Caco-2 (cell line): ENCODE measurements at places on chromosomes 1 and 21. TPM values are rescaled to one million over a fixed set of nuclear protein-coding genes. Genes with fewer than 3 reads are reported as not detected.
A peak's percentile ranks its signal among the peaks of the same experiment; 100 is the strongest.

- no peaks in the 10 kb centered on the region for H3K4me1 ChIP-seq
- no peak overlapping the region for H3K27ac ChIP-seq
- no peak for DNase-seq
- no peaks in the 10 kb centered on the region for H3K27me3 ChIP-seq
- H3K36me3 ChIP-seq, result no peaks in the 10 kb centered on the region
- H3K4me3 ChIP-seq, result no peak overlapping the region
Measured at GRCh38 chr1:109502364-109502851, 7.1 kb downstream of the AMIGO1 start.

- H3K4me3 ChIP-seq, result no peak overlapping the region
- H3K27ac ChIP-seq, result no peak overlapping the region
- no peaks in the 10 kb centered on the region for H3K27me3 ChIP-seq
- no peaks in the 10 kb centered on the region for H3K4me1 ChIP-seq
Measured at GRCh38 chr1:97770376-97770775, 150.5 kb downstream of the DPYD start.

The FCGR1A gene
- not detected in 2 replicates for total RNA-seq

GRCh38 chr1:1782399-1783221, 4.3 kb upstream of the NADK start:
- DNase-seq, result no peak
- H3K4me3 ChIP-seq, result peak overlapping the region; percentile 16
- H3K4me1 ChIP-seq, result peaks cover 23% of the 10 kb centered on the region
- no peaks in the 10 kb centered on the region for H3K27me3 ChIP-seq
- peaks cover 2% of the 10 kb centered on the region; the same call in 1 of the 2 replicates for H3K36me3 ChIP-seq

The CYP2J2 gene
- 0.29 and 0.77 TPM in 2 replicates for total RNA-seq

DNA sequence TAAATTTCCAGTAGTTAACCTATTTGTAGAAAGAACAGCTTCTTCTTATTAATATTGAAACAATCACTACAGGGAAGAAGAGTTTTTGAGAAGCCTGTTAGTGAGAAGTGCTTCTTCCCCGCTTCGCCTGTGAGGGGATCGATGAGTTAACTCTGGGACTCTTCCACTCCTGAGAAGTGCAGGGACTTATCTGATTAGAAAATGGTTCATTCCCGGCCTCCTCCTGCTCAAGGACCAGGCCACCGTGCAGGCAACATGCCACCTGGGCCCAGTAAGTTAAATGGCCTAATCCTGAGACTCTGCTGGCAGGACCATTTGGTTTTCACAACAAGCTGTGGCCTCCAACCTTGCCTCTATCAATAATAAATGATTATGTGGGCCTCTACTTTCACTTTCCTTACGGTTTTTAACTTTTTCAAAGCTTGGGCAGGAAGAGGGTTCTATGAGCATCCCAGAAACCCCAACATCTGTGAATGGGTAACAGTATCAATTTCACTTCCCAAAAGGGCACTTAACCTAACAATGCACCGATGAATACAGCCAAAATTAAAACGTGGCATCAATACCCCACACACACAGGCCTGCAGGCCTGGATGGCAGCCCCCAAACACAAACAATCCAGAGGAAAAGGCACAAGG, 33.1 kb downstream of the SIPA1L2 start:
- H3K4me1 ChIP-seq, result peaks cover 8% of the 10 kb centered on the region; the same call in 1 of the 2 replicates
- no peak overlapping the region for H3K4me3 ChIP-seq
- H3K27me3 ChIP-seq, result no peaks in the 10 kb centered on the region

The CD1D gene
- total RNA-seq, result not detected in 2 replicates

GRCh38 chr1:160862203-160863060, at the start of gene CD244:
Gene CD244, minus strand, starts transcription at chr1:160862887. Its CDS starts 210 bp downstream, at chr1:160862677.
- H3K4me3 ChIP-seq, result no peak within 1 kb of the TSS
- no peaks in the 10 kb centered on the region for H3K27me3 ChIP-seq
- peak within 1 kb of the TSS; percentile 12 for H3K27ac ChIP-seq
- H3K36me3 ChIP-seq, result no peaks in the 10 kb centered on the region
- DNase-seq, result no peak
- peaks cover 34% of the 10 kb centered on the region for H3K4me1 ChIP-seq

The F13B gene
- 0.39 TPM in 1 of 2 replicates, not detected in the other for total RNA-seq

DNA sequence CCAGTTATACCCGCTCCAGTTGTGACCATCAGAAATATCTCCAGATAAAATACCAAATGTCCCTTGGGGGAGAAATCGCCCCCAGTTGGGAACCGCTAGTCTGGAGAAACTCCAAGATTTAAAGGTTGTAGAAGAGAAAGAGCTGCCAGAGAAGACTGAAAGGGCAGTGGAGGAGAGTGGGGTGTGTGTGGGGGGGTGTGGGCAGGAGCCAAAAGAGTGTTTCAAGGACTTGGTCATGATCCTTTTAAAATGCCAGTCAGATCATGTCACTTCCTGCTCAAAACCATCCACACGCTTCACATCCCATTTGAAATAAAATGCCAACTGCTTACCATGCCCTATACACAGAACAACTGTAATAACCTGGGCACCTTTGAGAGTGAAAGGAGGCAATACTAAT, 3.4 kb upstream of the HEYL start:
- peaks cover 11% of the 10 kb centered on the region for H3K4me1 ChIP-seq
- H3K4me3 ChIP-seq, result no peak overlapping the region
- H3K27me3 ChIP-seq, result no peaks in the 10 kb centered on the region
- no peak overlapping the region for H3K27ac ChIP-seq

GRCh38 chr1:24970399-24970753, 40.3 kb upstream of the RUNX3 start:
- no peak for DNase-seq
- H3K27ac ChIP-seq, result no peak overlapping the region
- no peaks in the 10 kb centered on the region for H3K4me1 ChIP-seq
- H3K4me3 ChIP-seq, result no peak overlapping the region
- no peaks in the 10 kb centered on the region for H3K36me3 ChIP-seq
- H3K27me3 ChIP-seq, result no peaks in the 10 kb centered on the region

The ACOT11 gene
- total RNA-seq, result 4.0 and 4.1 TPM in 2 replicates

DNA sequence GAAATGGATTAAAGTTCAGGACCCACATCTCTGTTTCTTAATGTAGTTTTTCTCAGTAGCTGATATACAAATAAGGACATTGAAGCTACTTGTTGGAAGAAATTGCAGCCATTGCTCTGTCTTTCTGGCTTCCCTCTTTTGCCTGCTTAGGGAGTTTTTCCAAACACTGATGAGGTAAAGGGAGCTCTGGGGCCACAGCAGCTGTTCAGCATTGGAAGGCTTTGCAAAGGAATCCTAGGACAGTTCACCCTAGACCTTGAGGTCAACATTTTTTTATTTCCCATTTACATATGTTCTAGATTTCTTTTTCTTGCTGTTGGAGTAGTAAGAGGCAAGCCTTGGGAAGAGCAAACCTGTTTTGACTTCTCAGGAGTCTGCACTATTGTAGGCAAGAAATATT, 126.9 kb upstream of the PLPPR5 start:
- H3K36me3 ChIP-seq, result no peaks in the 10 kb centered on the region
- H3K27ac ChIP-seq, result no peak overlapping the region
- no peaks in the 10 kb centered on the region for H3K4me1 ChIP-seq
- no peak overlapping the region for H3K4me3 ChIP-seq
- H3K27me3 ChIP-seq, result no peaks in the 10 kb centered on the region

DNA sequence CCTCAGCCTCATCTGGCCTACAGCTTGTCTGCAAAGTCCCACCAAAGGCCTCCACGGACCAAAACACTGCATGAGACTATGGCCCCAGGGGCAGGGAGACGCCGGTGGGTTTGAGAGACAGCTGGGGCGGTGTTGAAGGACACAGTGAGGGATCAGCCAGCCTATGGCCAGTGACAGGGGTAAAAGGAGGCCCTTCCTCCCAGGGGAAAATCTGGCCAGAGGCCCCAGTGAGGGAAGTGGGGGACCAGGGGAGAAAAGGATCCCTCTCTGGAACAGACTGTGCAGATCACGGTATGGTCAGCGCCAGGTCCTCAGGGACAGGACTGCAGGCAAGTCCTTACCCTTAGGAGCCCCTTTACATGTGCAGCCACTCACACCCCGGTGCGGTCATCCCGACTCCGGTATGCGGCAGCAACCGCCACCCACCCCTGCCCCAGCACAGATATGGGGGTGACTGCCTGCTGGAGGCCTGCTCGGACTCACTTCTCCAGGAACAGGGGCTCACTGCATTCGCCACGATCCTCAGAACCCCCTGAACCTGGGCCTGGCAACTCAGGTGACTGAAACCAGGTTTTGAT, 1.3 kb downstream of the CERS2 start:
- peaks cover 71% of the 10 kb centered on the region for H3K4me1 ChIP-seq
- DNase-seq, result peak; percentile 26
- H3K27ac ChIP-seq, result peak overlapping the region; percentile 91
- H3K36me3 ChIP-seq, result peaks cover 1% of the 10 kb centered on the region; the same call in 1 of the 2 replicates
- peak overlapping the region; percentile 96 for H3K4me3 ChIP-seq
- H3K27me3 ChIP-seq, result no peaks in the 10 kb centered on the region

GRCh38 chr1:234953655-234954405, 174.8 kb downstream of the TOMM20 start:
- no peak for DNase-seq
- H3K27me3 ChIP-seq, result no peaks in the 10 kb centered on the region
- H3K36me3 ChIP-seq, result no peaks in the 10 kb centered on the region
- H3K4me3 ChIP-seq, result no peak overlapping the region
- H3K4me1 ChIP-seq, result peaks cover 55% of the 10 kb centered on the region
- peak overlapping the region; percentile 99 for H3K27ac ChIP-seq

- no peaks in the 10 kb centered on the region for H3K4me1 ChIP-seq
- H3K27ac ChIP-seq, result no peak overlapping the region
- H3K27me3 ChIP-seq, result no peaks in the 10 kb centered on the region
- no peak for DNase-seq
- no peak overlapping the region for H3K4me3 ChIP-seq
- no peaks in the 10 kb centered on the region for H3K36me3 ChIP-seq
Measured at GRCh38 chr1:112237983-112238545, 157.9 kb upstream of the CTTNBP2NL start.

DNA sequence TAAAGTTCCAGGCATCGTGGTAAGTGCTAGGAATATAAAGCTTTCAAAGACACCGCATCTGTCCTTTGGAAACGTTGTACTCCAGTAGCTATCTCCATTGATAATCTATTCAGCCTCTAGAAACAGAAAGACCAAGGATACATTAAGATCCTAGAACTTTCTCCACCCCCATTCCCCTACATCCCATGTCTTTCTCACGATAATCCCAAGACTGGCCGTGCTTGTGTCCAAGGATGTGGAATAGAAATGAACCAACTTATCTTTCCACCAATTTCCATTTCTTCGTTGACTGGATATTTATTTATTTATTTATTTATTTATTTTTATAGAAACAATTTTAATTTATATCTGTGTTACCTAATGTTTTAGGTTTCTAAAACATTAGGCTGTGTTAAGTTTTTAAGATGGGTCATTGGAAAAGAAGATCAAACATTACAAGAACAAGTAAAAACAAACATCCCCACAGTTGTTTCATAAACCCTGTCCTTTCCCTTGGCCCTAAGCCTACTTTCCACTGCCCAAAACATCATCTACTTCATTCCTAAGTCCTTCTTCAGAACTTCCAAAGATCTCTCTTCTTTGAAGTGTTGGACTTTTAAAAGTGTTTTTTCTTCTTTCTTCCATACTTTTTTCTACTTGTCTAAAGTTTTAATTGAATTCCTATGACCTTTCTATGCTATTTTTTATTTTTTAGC, 39.7 kb downstream of the LRRC8C start:
- H3K4me3 ChIP-seq, result no peak overlapping the region
- H3K36me3 ChIP-seq, result no peaks in the 10 kb centered on the region
- H3K4me1 ChIP-seq, result no peaks in the 10 kb centered on the region
- no peaks in the 10 kb centered on the region for H3K27me3 ChIP-seq
- no peak overlapping the region for H3K27ac ChIP-seq
- DNase-seq, result no peak

DNA sequence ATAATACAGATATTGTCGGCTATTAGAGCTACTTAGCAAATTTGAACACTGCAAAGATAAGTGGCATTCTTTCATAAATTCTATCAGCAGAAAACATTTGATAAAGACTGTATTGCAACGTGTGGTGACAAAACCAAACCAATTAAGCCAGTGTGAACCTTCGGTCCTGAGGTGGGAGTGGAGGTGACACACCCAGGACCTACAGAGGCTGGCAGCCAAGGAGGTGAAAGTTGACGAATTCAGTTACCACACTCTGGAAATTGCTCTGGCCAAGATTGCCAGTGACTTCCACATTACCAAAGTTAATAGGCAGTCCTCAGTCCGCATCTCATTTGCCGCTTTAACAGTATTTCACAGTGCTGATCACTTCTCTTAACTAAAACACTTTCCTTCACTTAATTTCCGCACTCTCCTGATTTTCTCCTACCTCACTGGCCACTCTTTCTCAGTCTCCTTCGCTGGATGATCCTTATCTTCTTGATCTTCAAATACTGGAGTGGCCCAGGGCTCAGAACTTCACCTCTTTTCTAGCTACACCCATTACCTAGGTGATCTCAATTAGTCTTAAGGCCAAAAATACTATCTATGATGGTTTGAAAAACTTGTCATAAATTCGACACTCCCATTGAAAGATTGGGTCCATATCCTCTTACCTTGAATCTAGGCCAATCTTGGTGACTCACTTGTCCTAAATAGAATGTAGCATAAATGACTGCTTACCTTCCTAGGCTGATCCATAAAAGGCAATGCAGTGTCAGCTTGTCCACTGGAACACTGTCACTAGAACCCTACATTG, 5.1 kb upstream of the CDC42BPA start:
- no peaks in the 10 kb centered on the region for H3K36me3 ChIP-seq
- DNase-seq, result no peak
- no peak overlapping the region for H3K4me3 ChIP-seq
- no peaks in the 10 kb centered on the region for H3K4me1 ChIP-seq
- H3K27ac ChIP-seq, result no peak overlapping the region

The CDC42 gene
- total RNA-seq, result 240 and 251 TPM in 2 replicates

The RIIAD1 gene
- total RNA-seq, result 0.88 and 1.0 TPM in 2 replicates

The IL19 gene
- total RNA-seq, result not detected in 2 replicates

- no peaks in the 10 kb centered on the region for H3K36me3 ChIP-seq
- H3K4me3 ChIP-seq, result no peak overlapping the region
- H3K27ac ChIP-seq, result no peak overlapping the region
- H3K4me1 ChIP-seq, result peaks cover 10% of the 10 kb centered on the region
- H3K27me3 ChIP-seq, result no peaks in the 10 kb centered on the region
- no peak for DNase-seq
Measured at GRCh38 chr1:7302126-7302525, 469.0 kb upstream of the VAMP3 start.

The RTCA gene
- 27.4 and 31.4 TPM in 2 replicates for total RNA-seq
